NCI-H187 treated with DMSO at 0.1 percent for 48 hours (cell line): ENCODE measurements at places on chromosomes 2 and 18.

GRCh38 chr2:17847236-17847635 lies 31.0 kb downstream of the MSGN1 start:
- no peak for DNase-seq

DNA sequence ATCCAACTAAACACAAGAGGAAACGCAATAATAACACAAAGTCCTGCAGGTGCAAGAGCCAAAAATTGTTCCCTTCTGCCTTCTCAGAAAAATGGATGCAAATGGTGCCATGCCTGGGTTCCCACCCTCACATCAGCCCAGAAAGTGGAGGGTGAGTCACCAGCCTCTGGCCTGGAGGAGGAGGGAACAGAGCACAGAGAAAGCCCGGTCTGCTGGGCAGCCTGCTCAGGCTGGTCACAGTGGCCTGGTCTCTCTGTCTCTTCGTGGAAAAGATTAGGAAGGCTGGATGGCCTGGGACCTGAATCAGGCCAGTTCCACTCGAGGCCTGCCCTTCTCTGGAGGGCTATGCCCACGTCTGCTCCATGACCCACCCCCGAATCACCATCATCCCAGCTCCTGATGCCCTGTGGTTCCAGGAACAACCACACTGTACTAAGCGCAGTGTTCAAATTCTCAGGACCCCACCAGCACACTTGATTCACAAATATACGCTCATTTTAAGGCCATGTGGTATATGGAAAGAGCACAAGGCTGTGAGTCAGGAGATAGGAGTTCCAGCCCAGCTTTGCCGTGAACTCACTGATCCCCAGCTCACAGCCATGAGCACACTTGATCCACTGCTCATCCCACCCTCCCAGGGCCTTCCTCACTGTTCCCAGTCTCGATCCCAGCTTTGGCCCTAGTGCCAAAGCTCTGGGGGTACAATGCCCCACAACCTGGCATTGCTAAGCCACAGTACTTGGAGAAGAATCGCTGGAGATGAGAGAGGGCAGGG lies 82.1 kb downstream of the ZBTB7C start:
- DNase-seq, result no peak

DNA sequence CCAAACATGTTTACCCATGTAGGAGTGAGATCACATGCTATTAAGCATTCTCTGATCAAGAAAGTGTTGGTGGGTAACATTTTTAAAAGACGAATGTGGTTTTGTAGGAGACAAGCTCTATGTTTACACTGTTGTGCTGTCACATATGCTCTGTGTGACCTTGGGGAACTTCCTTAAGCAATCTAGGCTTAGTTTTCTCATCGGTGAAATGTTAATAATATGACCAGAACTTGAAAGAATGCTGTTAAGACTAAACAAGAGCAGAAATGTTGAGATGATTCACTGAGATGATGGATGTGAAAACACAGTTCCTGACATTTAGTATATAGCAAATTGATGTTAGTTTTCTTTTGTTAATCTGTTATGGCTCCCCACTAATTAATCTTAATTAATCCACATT lies 860.9 kb upstream of the CNTNAP5 start:
- no peak for DNase-seq

DNA sequence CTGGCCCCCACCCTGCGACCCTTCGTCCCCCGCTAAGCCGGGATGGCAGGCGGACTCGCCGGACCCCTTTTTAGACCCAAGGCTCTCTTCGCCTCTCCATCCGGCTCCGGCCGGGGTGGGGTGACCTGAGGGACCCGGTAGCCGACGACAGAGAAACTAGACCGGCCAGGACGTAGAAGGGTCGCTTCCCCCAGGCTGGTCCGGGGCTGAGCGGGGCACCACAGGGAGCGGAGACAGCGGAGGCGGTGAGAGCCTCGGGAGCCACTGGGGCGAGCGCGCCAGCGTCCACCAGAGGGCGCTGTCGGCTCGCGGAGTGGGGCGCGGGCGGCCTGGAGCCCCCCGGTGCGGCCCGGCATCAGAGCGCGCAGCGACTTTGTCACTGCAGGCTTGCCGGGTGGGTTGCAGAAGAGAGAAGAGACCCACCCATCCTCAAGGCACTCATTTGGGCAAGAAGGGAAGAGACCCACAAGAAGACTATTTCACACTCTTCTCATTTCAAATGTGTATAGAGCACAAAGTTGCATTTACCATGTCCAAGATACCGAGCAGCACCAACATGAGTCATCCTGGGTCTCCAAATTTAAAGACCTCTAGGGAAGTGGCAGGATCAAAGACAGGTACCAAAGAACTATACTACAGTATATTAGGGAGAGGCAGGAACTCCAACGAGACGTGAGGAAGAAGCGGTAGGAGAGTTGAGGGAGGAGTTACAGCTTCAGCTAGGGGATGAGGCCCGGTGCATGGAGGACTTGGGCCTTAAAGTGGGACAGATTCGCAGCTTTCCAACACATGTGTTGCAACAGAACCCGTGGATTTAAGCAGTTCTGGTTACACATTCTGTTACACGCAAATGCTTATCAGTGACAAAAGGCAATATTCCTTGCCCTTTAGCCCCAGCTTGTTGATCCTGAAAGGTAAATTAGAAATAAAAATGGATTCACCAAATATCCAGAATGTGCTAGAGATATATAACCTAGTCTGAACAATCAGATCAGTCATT lies 7.6 kb upstream of the PRKCE start:
- DNase-seq, result no peak

- DNase-seq, result no peak
These were observed 14.0 kb downstream of the SEMA4F start for GRCh38 chr2:74668087-74668486.
